Stimulated activated CD8-positive, alpha-beta memory T cell treated with anti-CD3 and anti-CD28 coated beads, Interleukin-7, amount 100 ng/mL, for 1 hour (primary cell): ENCODE measurements at places on chromosomes 7 and 10.

GRCh38 chr10:86019141-86019540 is 347.5 kb downstream of the GRID1 start:
- DNase-seq = no peak

- DNase-seq = no peak
Measured at GRCh38 chr7:47529826-47530555, 51.9 kb downstream of the TNS3 start.

GRCh38 chr10:101228966-101229265 is 347 bp downstream of the LBX1 start:
- no peak for DNase-seq

DNA sequence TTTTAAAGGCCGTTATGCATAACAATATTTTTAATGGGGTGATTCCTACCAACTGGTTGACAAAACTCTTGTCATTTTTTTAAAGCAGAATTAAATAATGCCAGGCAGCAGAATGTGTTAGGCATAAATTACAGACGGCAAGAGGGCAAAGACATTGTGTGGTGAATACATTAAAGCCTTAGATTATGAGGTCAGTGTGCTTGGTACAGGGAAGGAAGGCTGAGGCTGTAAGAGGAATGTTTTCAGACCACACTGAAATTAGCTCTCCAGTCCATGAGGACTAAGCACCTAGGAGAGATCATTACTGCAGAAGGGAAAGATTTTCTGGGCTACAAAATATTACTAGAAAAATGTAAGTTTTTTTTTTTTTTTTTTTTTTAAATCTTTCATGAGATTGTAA is 312.8 kb upstream of the PRKCQ start:
- DNase-seq = no peak

DNA sequence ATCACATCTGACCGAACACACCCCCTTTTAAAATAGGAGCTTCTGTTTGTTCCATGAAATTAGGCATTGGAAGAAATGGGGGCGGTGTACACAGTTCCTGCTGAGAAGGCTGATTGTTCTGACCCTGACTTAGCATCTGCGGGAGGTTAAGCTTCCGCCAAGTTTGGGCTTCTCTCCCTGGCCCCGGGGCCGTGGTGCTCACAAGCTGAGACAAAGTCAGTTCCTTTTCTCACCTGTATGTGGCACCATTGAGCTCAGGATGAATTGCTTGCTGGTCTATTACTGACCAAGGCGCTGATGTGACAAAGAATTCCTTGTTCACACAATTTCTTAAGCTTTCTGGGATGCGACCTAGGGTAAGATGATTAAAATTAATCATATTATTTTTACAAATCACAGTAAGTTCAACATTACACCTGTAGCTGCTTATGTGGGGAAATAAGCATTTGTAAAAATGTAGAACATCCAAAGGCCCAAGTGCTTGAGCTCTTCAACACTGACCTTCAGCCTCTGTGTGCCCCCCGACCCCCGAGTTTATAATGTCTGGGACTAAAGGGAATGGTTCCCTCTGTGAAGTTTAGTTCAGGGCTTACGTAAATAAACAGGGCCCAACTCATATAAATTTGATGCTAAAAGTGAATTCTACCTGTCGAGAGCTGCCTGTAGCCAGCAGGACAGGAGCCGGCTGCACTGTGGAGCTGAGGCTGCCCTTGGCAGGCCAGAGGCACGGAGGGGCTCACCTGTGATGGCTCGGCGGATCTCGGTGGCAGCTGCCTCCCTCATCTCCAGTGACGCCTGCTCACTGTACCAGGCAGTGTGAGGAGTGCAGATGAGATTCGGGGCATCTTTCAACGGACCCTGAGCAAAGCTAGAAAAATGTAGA is 50.8 kb downstream of the ZRANB1 start:
- no peak for DNase-seq

DNA sequence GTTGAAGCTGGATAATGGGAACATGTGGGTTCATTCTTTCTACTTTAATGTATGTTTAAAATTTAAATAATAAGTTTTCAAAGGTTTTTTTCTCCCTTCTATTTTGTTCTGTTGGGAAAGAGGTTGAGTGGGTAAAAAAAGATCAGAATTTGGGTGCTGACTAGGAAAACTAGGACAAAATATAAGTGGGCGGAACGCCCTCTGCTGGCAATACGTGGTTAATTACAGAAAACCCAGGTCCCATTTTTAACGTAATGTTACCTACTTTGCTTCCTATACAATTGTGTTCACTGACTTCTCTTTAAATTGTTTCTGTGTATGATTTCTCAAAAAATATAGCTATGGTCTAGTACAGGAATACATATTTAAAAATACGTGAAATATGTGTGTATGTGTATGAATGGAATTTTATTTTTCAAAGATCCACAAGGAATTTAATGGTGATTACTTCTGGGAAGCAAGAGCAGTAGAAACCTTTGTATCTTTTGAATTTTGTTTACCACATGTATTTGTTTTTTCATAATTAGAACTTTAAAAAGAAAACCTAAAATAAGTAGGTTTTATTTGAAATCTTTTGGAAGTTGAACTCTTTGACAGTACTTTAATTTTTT is 8.7 kb downstream of the ECD start:
- peak; percentile 40 for DNase-seq

DNA sequence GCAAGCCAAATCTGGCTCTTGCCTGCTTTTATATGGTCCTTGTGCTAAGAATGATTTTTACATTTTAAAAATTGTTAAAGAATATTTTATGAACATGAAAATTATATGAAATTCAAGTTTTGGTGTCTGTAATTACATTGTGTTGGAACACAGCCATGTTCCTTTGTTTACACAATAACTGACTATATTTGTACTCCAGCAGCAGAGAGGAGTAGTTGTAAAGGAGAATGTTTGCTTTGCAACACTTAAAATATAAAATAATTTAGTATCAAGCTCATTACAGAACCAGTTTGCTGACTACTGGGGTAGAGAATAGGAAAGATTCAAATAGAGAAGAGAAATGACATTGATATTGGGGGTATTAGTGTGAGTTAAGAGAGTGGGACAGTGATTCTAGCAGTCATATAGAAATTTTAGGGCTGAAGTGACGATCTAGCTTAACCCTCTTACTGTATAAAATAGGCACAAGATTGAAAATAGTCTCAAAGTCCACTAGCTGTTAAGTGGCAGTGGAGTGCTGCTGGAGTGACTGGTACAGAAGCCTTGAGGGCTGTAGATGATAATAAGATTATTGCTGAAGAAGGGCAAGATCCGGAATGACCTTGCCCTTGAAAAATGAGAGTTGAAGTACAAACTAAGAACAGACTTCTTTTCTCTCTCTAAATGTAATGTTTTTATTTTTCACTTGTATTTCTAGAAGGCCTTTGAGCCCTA is 28.2 kb downstream of the SGPL1 start:
- no peak for DNase-seq

- DNase-seq = no peak
Measured at GRCh38 chr10:21049482-21049881, 152.4 kb upstream of the NEBL start.

DNA sequence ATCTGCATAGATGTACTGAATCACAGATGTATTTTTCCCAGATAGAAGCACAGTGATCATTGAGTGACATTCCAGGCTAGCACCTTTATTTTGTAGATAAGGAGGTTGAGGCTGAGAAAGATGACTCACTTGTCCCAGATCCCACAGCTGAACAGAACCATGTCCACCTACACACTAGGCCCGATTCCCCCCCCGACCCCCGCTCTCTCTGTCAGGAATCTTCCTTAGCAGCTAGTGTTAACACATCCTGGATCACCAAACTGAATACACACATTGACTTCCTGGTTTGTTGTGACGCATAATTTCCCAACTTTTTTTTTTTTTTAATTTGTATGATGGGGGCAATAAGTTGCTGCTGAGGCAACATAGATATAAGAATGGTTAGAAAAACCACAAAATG is 5.2 kb downstream of the SFMBT2 start:
- DNase-seq = no peak

DNA sequence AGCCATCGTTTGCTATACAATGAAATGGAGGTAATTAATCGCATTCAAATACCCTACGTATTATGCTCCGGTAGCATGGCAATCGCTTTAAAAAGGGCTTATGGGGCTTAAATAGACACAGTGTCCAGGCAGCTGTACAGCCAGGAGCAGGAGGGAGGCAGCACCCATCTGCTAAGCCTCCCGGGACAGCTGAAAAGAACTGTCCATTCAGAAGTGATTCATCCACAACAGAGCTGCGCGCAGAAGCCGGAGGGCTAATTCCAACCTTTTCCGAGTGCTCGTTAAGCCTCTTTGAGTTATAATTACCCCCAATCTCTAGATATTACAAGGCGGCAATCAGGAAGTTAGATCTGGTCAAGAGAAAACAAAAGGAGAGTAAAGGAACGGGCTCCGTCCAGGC is 58.3 kb downstream of the DPYSL4 start:
- DNase-seq = no peak
